ENCODE measurements at places on chromosomes 11 and 22.

GRCh38 chr11:59862252-59862651 is 4.0 kb downstream of the TCN1 start:
- no peak for DNase-seq

DNA sequence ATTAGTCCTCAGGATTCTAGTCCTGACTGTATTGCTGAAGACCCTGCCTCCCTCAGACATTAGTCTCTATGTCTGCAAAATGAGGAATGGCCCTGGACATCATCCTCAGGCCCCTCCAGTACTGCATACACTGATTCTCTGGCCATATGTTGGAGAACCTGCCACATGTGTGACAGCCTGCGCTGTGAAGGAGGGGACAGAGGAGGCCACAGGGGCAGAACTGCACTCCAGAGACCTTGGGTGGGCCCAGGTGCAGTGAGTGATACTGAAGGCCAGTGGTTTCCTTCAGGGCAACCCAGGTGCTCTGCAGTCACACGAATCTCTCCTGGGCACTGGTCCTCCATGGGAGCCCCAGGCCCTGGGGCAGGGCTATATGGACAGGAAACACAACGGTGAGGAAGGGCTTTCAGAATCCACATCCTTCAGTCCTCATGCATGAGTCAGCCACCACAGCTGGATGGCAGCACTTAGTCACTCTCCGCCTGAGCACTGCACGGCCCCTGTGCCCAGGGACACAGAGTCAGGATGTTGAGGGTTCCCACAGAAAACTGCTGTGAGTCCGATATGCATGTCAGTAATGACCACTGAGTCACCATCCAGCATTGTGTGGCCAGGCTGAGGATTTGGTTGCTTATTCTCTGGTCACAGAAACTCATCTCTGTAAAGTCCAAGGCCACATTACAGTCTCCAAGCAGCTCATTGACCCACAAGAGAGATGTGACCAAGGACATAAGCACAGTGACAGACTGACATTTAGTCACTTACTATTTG is 39.7 kb downstream of the ME3 start:
- DNase-seq: no peak

GRCh38 chr11:65960824-65961266 is 689 bp upstream of the SART1 start:
- DNase-seq: no peak

DNA sequence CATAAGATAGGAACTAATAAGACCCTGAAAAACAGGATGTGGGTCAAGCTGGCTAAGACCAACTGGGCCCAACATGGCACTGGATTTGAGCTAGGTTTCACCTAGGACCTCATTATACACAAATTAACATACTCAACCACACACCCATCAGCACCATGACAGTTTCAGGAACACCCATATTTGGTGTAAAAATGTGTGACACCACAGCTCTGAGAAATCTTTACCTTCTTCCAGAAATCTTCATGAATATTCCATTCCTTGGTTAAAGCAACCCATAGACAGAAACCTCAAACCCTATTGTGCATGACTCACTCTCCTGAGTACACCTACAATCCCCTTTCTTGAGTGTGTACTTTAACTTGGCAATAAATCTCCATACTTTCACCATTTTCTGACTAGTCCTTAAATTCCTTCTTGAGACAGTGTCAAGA is 378.8 kb downstream of the DYNC2H1 start:
- no peak for DNase-seq

DNA sequence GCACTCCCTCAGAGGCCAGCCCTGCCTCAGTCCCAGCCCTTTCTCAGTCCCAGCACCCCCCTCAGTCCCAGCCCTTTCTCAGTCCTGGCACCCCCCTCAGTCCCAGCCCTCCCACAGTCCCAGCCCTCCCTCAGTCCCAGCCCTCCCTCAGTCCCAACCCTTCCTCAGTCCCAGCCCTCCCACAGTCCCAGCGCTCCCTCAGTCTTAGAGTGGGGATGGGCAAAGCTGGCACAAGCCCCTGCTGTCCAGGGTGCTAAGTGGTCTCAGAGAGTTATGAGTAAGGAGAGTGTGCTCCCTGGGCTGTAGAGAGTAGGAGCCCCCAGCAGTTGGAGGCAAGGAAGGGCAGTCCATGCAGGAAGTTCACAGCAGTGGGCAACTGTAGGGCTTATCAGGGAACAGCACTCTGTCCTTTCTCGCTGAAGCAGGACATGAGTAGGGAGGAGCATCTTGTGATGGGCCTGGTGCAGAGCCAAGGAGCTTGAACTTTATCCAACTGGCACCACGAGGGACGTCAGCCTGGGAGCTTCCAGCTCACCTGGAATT is 51.4 kb upstream of the CRYBB3 start:
- no peak for DNase-seq

- no peak for DNase-seq
These were observed 20.5 kb downstream of the ZNF280B start for GRCh38 chr22:22487869-22488597.

DNA sequence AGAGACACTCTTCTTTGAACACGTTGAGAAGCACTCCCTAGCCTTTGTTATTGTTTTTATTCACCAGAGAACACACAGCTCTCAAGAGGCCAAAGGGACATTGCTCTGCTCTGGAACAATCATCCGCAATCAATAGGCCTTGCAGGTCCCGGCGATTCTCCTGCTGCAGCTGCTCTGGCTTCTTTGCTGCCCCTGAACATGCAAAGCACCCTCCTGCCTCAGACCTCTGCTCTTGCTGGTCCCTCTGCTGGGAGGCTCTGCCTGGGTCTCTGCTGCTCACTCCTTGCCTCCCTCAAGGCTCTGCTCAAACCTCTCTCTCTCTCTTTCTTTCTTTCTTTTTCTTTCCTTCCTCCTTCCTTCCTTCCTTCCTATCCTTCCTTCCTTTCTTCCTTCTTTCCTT is 232.7 kb downstream of the DSCAML1 start:
- no peak for DNase-seq

DNA sequence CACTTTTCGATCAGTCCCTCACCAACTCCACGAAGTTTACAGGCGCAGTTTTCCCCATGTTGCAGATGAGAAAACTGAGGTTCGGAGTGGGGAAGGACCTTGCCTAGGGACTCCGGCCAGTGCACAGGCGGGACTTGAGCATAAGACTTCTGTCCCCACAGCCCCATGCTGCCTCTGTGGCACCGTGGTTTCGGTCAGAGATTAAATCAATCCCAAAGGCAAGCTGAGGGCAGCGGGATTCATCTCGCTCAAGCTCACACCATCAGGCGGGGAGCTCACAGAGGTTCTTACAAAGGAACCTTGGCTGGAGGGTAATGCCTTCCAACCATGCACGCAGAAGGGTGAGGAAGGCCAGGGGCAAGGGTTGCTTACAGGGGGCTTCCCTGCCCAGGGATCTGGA is 115.5 kb downstream of the PHF21B start:
- DNase-seq: no peak

GRCh38 chr11:63573881-63574855 is 11.0 kb upstream of the PLAAT2 start:
- no peak for DNase-seq

GRCh38 chr11:95999711-96000406 is 76.0 kb upstream of the MTMR2 start:
- no peak for DNase-seq

DNA sequence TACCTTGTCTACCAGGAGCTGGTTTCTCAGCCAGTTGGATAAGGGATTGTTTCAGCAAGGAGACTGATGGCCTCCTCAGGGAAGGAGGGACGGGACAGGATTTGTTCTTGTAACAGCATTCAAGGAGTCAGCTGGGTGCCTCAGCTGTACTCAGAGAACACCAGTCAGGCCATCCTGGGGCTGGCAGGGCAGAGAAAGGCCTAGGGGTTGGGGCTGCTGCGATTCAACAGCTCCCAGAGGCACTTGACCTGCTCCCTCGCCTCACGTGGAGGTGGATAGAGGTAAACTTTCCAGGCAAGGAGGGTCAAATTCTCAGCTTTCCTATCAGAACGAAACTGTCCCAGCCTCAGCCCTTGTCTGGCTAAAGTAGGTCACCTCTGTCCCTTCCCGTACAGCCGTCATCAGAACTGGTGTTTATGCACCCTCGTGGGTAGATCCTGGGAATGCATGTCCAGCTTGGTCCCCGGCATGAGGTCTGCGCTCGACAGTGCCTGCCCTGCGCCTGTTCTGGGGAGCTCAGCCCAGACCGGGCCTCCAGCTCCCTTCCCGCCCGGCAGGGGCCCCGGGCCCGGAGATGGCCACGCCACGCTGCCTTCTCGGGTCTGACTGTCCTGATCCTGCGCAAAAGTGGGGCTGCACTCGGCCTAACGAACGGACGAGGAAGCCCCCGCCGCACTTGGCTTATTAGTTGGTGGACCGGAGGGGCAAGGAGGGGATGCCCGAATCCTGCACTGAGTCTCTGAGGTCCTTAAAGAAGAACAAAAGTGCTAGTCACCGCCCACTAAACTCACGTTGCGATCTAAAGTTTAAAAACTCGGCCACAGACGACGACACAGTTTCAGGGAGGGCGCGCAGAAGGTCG is 762 bp upstream of the CCDC134 start:
- DNase-seq: no peak

DNA sequence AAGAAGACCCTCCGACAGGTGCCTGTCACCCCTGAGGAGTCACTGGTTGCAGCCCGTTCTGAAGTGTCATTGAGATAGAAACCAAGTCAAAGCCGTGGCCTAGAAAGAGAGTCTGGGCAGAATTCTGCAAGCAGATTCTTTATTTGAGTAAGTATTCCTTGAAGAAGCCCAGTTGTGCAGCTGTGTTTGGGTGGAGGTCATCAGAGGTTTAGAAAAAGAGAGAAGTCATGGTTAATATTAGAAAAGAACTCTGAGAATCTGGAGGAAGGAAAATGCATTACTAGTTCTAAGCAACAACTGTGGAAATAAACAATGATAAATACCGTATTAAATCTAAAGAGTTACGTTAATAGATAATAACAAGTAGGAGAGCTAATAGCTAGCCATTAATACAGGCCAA is 118.8 kb upstream of the KIRREL3 start:
- no peak for DNase-seq

DNA sequence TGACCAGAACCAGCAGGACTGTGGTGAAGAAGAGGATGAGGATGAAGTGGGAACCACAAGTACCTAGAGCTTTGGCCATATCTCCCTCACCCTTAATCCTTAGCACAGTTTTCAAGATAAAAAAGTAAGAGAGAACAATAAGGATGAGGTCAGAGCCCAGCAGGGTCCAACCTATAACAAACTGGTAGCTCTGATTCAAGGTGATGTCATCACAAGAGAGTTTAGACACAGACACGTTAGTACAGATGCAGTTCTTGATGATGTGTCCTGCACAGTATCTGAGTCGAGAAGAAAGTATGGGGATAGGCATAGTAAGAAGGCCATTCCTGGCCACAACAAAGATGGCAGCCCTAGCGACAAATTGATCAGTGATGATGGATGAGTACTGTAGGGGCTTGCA is 586 bp downstream of the OR56A5 start:
- no peak for DNase-seq

- DNase-seq: no peak
These were observed 4.1 kb upstream of the CD82 start for GRCh38 chr11:44561275-44561805.

DNA sequence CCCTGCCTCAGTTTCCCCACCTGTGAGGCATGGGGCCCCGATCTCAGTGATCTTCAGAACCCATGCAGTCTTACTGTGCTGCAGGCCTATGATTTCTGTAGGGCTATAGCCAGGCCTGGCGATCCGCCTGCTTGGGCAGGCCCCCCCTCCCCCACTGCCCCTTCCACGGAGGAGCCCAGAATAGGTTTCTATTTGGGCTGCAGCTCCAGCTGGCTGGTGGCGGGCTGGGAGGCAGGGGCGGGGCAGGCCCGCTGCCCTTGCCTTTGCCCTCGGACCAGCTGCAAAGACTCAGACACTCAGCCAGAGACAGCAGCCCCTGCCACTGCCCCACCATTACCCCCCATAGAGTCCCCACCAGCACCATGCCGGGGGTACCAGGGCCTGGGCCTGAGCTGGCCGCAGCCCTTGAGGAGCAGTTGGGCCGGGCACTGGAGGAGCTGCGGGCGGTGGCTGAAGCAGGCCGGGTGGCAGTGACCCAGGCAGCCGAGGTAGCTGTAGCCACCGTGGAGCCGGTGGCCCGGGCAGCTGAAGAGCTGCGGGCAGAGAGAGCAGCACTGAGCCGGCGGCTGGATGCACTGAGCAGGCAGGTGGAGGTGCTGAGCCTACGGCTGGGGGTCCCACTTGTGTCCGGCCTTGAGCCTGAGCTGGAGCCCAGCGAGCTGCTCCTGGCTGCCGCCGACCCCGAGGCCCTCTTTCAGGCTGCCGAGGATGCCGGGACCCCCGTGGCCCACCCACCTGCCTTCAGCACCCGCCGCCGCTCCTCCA is 12.2 kb downstream of the SMTN start:
- no peak for DNase-seq

GRCh38 chr11:59776210-59777066 is 21.3 kb downstream of the STX3 start:
- DNase-seq: no peak

- DNase-seq: no peak
These were observed 3.1 kb upstream of the OOSP4A start for GRCh38 chr11:59960502-59961381.

GRCh38 chr11:110431051-110431672 is 1.4 kb downstream of the FDX1 start:
- DNase-seq: no peak

DNA sequence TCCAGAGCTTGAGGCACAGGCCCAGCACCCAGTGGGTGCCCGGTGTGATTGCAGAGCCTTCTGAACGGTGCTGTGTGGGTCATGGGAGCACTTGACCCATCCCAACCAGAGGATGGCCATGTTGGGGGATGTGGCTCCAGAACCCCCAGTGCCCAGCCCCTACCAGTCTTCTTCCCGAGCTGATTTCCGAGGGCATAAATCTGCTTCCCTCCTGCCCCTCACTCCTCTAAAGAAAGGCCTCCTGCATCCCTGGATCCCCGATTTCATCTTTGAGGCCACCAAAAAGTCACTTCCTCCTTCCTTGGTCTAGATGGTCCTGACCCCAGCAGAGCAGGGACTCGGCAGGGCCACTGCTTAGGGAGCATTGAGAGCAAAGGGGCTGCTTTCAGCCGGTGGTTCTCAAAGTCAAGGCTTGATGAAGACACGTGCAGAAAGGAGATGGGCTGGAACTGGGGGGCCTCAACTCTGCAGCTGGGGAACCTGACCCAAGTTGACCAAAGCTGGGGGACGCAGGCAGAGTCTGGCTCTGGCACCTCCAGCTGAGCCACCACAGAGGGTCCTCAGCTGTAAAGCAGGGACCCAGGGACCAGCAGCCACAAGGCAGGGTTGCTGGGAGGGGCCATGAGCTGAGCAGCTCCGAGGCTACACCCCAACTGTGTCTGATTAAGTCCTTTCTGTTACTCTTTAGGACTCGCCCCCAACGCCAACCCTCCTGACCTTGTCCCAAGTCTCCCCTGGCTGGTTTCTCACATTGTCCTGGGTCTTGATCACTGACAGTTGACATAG is 56.6 kb downstream of the LINC01488 start:
- no peak for DNase-seq

DNA sequence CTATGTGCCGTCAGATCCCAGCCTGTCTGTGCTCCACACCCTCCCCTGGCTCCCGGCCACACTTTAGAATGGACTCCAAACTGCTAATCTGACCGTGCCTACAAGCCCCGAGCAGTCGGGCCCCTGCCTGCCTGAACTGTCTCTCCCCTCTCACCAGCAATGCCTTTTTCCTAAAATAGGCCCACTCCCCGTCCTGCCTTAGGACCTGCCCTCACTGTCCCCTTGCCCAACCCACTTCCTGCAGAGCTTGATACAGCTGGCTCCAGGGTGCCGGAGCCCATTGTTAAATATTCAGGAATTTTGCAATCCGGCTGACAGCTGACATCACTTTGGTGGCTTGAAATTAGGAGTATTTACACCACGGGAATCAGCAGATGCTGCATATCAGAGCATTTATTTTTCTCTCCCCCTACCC is 21.4 kb downstream of the MN1 start:
- DNase-seq: no peak
